ENCODE measurements at places on chromosomes 12 and 14.

GRCh38 chr12:26936559-26937442, 980 bp downstream of the INTS13 start:
- DNase-seq: no peak

DNA sequence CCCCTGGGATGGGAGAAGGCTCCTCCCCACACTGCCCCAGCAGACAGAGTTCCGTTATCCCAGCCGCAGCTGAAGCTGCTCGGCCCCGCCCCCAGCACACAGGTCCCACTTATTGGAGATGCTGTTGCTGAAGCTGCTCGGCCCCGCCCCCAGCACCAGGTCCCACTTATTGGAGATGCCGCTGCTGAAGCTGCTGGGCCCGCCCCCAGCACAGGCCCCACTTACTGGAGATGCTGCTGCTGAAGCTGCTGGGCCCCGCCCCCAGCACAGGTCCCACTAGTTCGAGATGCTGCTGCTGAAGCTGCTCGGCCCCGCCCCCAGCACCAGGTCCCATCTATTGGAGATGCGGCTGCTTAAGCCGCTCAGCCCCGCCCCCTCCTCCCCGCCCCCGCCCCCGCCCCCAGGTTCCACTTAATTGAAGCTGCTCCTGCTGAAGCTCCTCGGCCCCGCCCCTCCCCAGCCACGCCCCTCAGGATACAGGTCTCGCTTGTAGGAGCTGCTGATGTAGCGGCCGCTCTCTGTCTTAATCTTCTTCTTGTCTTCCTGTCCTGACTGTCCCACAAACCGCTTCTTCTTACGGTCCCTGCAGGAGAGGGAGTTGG, 12.0 kb downstream of the CFAP73 start:
- DNase-seq: no peak

DNA sequence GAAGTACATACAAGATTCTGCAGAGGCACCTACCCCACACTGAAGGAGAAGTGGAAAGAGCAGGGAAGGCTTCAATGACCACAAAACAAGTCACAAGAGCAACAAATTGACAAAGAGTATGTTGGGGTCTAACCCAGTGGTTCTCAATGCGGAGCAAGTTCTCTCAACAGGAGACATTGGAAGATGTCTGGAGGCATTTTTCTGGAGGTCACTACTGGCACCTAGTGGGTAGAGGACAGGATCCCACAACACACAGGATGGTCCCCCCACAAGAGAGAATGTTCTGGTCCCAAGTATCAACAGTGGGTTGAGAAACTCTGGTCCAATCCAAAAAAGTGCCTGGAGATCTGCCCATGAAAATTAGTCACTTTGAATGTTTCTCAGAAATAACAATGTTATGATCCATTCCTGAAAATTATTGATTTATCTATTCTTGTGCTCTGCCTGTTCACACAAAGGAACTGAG, 3.4 kb downstream of the SSH1 start:
- no peak for DNase-seq

DNA sequence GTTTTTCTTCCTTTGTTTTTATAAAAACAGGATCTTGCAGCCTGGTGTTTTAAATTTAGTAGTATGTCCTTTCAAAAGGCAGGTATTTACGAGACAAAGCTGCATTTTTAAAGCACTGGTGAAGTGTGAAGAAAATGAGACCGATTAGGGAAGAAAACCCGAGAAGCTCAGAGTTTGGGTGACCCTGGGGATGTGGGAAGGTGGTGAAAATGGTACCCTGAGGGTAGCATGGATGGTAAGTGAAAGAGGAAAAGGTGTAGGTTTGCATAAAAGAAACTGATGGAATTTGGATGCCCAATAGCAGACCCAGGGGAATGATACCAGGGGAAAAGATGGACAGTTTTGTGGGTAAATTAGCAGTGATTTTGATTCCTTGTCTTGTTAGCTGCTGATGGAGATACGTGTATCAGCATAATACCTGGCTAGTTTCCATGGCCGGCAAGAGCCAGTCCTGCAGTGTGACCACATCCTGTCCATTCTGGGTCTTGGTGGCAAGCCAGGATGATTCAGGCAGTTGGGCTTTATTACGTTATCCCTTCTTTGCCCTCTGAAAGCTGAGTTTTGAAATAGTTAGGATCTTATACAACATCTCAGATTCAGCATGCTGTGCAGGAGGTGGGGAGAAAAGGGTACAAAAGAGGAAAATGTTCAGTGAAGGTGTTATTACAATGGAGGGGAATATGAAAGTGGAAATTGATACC, 8.9 kb downstream of the BICD1 start:
- DNase-seq: peak; percentile 87

GRCh38 chr14:74932401-74932901, 9.4 kb upstream of the RPS6KL1 start:
- no peak for DNase-seq

DNA sequence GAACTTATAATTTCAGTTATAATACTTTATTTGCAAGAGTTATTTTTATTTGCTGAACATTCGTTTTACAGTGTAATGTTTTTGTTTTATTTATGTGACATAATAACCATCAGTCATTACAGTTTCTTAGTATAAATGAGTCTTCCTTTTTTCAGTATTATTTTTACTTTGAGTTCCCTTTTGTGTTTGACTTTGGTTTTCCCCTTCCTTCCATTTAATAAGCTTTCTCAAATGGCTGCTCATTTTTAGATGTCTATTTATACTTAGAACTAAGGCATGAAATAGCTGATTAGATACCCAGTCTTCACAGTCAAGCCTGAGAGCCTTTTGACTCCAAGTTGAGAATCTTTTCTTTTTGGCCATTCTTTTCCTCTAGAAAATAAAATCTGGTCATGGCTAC, 404.5 kb downstream of the LRFN5 start:
- DNase-seq: no peak

DNA sequence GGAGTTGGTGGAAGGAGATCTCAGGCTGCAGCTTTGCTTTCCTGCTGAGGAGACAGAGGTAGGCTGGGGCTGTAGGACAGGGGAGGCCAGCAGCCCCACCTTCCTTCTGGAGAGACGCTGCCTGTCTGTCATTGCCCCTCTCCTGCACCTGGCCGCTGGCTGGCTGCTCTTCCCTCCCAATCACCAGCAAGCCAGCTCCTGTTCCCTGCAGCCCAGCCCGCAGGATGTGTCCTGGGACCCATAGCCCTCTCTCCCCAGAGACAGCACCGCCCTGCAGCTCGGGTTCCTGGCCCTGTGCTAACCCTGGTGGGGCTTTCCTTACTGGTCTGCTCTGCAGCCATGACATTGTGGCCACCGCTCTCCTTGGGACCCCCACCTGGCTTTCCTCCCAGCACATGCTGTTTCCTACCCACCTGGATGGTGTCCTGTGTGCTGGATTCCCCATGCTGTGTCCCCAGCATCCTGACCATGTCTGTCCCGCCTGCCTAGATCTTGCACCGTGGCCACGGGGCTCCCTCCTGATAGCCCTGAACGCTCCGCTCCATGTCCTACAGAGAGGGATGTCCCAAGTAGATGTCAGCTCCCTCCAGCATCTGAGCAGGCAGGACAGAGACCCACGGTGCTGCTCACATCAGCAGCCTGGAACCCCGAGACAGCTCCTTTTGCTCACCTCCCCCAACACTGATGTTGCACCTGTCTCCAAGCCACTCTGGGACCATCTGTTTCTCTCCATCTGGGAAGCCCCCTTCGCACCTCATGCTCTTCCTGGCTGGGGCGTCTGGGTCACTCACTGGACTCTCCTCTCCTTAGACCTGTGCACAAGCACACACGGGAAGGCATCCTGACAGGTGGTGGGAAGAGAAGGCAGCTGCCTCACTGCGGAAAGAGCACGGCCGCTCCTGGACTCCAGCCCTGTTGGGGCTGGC, 1.1 kb upstream of the MTA1 start:
- no peak for DNase-seq

DNA sequence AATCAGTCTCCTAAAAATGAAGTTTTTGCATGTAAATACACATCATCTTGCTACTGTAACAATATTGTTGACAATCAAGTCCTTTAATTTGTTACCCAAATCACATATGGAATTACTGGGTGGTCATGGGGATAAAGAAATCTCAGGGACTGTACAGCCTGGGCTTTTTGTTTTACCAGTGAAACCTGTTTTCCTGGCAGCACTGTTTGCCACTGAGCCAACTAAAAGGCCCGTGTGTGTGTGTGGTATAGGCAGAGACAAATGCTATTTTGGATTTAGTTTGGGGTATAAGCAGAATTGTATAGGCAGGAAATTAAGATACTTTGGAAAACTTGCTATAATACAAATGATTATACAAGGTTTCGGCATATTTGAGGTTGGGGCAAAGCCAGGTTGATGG, 5.7 kb downstream of the NUP37 start:
- DNase-seq: no peak

DNA sequence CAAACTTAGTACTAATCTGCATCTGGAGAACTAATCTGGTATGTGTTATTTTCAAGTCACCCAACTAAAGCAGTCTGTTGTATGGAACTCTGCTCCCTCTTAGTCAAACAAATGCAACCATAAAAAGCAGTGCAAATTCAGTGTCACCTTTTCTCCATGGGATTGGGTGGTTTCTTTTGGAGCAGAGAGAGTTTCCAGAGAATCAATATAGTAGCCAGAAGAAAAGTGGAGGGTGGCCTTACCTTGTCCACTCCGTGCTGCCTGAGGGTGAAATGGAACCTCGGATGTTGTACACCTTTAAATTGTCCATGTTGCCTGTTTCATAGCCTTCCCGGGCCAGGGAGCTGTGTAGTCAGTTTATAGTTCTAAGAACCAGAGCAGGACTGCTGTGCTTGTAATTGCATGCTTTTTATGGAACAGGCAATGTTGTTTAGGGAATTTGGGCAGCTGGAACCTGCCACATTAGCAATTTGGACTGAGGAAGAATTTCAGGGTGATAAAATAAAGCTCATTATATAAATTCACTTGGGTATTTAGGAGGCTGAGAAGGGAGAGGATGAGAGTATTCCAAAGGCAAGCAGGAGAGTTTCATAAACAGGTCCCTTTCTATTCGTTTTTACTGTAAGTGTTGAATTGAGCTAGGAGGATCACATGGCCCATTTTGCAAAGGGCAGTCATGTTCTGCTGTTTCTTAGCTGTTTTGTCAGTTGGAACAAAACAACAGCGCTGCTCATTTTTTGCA, 60.5 kb downstream of the CRADD start:
- DNase-seq: no peak

GRCh38 chr14:99199846-99200653, 71.9 kb downstream of the BCL11B start:
- DNase-seq: no peak

DNA sequence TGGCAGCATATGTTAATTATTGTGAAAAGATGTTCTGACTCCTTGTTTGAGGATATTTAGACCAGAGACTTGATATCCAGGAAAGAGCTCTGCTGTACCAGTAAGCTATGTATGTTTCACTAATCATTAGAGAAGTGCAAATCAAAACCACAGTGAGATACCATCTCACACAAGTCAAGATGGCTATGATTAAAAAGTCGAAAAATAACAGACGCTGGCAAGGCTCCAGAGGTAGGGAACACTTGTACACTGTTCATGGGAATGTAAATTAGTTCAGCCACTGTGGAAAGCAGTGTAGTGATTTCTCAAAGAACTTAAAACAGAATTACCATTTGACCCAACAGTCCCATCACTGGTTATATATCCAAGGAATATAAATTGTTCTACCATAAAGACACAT, 171.6 kb downstream of the DPY19L2 start:
- DNase-seq: no peak

GRCh38 chr12:42550800-42551199, 38.7 kb downstream of the PRICKLE1 start:
- no peak for DNase-seq

DNA sequence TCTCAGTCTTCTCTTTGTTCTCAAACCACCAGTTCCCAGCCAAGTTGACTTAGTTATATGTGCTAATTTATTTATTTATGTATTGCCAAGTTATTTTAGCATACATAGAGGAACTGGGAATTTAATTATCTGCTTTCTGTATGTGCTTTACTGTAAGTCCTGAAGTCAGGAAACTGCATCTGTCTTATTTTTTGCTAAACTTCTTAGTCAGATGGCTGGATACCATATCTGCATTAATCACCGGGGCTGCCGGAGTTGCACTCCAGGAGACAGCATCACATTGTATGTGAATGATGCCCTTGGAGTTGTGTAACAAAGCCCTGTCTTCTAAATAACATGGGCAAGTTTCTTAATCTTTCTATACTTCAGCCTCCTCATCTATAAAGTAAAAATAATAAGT, 96.2 kb downstream of the MON2 start:
- DNase-seq: no peak

GRCh38 chr12:3292677-3293412, 198.2 kb upstream of the PRMT8 start:
- DNase-seq: no peak

DNA sequence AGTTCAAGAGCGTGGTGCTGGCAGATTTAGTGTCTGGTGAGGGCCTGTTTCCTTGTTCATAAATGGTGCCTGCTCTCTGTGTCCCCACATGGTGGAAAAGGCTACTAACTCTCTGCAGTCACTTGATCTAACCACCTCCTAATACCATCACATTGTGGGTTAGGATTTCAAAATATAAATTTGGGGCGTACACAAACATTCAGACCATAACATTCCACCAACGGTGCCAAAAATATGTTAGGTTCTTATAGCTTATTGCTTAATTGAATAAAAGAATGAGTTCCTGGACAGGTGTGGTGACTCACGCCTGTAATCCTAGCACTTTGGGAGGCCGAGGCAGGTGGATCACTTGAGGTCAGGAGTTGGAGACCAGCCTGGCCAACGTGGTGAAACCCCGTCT, 3.4 kb upstream of the DYRK2 start:
- no peak for DNase-seq

- no peak for DNase-seq
Measured at GRCh38 chr12:89436062-89436461, 83.8 kb upstream of the DUSP6 start.

DNA sequence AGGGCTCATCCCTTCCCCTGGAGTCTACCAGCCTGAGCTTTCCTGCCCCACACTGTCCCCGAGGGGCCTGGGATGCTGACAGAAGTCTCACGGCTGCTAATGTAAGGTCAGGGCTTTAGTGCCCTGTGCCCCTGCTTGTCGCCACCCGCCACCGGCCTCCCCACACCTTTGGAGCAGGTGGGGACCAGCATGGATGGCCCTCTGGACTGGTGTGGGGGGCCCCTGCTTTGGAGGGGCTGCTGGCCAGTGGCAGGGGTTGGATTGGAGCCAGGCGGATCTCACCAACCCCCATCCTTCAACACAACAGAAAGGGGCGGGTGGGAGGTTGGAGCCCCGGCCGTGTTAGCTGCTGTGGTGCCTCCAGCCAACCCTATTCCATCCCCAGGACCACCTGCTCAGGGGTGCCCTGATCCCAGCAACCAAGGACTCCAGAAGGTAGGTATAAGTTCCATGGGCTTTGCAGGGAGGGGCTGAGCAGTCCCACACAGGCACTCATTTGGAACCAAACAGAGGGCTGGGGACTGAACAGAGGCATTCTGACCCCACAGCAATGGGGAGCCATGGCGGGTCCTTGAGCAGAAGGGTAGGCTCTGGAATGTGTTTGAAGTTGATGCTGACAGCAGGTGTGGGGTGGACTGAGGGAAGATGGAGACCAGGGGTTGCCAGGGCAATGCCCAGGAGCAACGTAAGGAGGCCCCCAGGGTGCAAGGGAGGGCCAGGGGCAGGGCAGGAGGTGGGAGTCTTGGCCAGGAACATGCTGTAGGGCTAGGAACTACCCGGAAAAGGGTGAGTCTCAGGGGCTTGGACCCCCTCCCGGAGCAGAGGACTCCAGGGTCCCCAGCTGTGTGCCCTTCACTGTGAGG, 145.1 kb upstream of the C14orf180 start:
- peak; percentile 81 for DNase-seq

- no peak for DNase-seq
Measured at GRCh38 chr14:102087762-102088011, 843 bp upstream of the HSP90AA1 start.

GRCh38 chr14:96626916-96627315, 124.7 kb downstream of the PAPOLA start:
- DNase-seq: peak; percentile 67

GRCh38 chr14:91390165-91390778, 27.3 kb downstream of the CCDC88C start:
- no peak for DNase-seq
